ENCODE measurements at places on chromosomes 12 and 14.

GRCh38 chr12:29867823-29868222 lies 84.1 kb upstream of the TMTC1 start:
- DNase-seq = no peak

DNA sequence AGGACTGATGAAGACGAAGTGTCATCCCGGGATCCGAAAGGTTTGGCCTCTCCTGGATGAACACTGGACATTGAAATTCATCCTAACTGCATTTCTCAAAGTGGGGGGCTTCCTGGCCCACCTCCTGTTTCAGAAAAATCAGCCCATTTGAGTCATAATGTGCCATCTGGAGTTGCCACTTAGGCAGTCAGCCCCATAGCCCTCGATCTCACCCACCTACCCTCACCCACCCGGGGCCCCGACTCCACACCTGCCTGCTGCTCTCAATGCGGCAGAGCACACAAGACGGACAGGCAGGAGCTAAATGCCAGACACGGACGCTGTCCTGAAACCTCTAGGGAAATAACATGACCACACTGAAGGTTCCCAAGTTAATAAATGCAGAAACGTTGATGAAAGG lies 12.6 kb downstream of the DLK1 start:
- DNase-seq = no peak

- no peak for DNase-seq
Observed at GRCh38 chr12:132495629-132496357, 5.8 kb downstream of the FBRSL1 start.

- peak; percentile 31 for DNase-seq
Observed at GRCh38 chr12:89707703-89708564, 704 bp downstream of the ATP2B1 start.

GRCh38 chr14:56555921-56556570 lies 23.6 kb upstream of the TMEM260 start:
- DNase-seq = peak; percentile 51

- peak; percentile 58 for DNase-seq
Observed at GRCh38 chr12:49092086-49092815, 2.4 kb downstream of the DHH start.

GRCh38 chr12:114451657-114452056 lies 45.7 kb upstream of the TBX5 start:
- DNase-seq = no peak

- no peak for DNase-seq
Observed at GRCh38 chr12:28212182-28212581, 21.9 kb downstream of the CCDC91 start.

DNA sequence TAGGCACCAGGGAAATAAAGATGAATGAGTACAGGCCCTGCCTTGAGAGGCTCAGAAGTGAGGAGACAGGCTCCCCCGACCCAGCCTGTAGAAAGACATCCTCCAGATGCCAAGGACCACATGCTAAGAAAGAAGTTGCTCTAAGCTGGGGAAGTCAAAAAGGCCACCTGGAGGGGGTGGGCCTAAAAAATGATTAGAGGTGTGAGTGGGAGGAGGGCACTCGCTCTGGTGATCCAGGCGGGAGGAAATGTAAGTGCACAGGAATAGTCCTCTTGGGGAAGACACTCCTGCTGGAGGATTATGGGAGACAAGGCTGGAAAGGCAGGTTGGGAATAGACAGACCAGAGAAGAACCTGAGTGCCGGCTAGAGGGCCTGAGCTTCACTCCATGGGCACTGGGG lies 32.2 kb downstream of the SMUG1 start:
- no peak for DNase-seq

DNA sequence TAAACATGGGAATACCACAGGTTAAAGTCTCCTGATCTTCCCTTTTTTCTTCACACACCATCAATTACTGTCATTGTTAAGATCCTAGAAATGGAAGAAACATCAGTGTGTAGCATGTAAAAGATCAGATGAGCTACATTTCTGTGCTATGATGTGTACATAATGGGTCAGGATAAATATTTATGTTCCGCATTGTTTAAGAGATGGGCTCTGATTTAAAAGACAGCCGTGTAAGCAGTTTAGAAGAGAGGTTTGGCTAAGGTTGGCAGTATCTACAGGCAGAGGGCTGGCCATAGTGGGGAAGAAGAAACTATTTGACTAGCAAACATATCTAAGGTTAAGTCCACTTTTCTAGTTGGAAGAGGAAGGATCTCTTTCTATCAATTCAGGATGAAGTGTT lies 49.4 kb downstream of the LRRC9 start:
- DNase-seq = no peak

DNA sequence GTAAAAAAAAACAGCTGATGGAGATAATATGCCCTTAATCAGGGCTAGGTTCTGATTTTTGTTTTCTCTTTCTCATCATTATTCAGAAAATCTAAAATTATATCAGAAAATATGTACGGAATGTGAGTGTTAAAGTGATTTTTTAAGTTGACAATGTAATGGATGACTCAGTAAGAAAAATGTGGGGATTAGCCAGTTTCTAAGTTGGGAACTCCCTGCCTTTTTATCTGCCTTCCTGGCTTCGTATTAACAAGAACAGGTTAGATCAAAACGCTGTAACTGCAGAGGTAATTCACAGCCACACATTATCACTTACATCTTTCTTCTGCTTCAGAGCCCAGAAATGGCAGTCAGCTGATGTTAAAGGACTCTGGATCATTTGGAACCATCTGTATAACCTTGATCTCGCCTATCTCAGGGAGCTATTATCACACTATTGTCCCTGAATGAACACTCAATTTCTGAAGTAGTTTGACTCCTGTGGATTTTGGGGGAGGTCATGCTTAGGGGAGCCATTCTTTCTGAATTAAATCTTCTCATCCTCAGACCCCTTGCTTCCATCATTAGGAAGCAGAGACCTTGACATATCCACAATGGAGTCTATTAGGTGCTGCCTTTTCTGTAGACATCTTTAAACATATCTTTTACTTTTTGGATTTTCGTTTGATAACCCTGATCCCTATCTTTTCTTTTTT lies 135.7 kb upstream of the SLC16A7 start:
- DNase-seq = no peak

DNA sequence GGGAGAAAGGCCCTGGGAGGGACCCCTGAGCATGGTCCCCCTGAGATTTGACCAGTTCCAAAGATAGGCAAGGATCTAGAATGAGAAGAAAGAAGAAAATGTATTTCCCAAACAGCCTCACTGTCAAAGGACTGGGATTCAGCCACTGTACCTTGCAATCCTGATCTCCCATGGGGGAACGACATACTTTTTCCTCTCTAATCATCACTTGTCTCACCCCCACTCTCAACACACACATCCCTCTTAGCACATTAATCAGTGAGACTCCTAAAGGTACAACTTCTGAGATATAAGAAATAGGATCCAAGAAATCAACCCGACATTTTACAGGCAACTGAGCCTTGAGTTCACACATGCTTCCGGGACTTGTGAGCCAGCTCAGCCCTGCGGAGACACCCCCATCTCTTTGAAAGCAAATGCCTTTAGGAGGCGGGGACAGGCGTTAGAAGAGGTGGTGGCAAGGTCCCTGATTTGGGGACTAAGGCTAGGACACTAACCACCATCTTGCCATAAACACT lies 1.4 kb downstream of the MAP3K9 start:
- peak; percentile 34 for DNase-seq

- DNase-seq = no peak
Observed at GRCh38 chr14:86141966-86142365, 612.0 kb downstream of the FLRT2 start.

DNA sequence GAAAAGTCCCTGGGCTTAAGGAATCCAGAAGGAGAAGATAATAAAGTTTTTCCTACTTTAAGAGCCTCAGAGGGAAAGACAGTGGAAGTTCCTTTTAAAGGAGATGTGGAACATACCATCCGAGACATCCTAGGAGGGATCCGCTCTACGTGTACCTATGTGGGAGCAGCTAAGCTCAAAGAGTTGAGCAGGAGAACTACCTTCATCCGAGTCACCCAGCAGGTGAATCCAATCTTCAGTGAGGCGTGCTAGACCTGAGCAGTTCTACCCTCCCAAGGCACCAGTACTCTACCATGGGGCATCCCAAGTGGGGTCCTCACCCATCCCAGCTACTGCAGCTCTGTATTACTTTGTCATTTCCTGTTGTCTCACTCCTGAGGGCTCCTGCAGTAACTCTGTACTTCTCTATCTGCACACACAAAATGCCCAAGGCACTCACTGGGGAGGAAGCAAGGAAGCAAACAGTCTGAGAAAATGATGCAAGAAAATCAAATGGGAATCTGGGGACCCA lies 3.8 kb downstream of the TINF2 start:
- DNase-seq = no peak

DNA sequence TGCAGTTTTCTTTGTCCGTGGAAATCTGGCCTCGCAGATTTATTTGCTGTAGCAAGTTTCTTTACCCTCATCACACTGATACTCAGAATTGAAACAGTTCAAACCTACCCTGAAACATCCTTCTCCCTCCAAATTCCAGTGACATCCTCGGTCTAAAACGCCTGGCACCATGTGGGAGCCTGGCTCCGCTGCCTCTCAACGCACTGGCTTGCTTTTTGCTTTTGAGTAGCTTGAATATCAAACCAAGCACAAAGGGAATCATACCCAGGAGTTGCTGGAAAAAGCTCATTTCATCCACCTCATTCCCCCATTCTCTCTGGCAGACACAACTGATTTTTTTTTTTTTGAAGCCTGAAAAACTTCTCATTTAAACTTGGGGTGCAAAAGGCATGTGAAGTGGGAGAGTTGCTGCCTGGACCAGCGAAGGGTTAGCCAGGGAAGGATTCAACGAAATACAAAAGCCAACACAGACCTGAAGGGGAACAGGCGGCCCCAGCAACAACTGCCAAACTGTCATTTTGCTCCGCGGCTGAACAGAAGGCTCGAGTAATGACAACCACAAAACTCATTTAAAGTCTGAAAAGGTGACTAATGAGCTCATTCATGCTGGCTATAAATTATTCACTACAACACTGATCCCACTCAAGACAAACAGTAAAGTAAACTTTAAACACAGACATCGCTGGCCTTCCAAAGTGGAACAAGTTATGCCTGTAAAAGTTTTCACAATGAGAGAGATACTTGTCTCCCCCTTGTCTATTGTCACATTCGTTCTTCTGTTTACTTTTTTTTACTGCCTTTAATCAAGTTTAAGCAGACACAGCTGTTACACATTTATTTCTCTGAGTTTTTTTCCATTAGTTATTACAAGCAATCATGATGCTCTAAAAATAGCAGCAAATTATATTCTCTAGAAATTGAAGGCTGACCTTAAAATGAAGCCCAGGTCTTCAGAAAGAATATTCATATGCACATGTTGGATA lies 12.5 kb upstream of the FOXN3 start:
- DNase-seq = no peak

DNA sequence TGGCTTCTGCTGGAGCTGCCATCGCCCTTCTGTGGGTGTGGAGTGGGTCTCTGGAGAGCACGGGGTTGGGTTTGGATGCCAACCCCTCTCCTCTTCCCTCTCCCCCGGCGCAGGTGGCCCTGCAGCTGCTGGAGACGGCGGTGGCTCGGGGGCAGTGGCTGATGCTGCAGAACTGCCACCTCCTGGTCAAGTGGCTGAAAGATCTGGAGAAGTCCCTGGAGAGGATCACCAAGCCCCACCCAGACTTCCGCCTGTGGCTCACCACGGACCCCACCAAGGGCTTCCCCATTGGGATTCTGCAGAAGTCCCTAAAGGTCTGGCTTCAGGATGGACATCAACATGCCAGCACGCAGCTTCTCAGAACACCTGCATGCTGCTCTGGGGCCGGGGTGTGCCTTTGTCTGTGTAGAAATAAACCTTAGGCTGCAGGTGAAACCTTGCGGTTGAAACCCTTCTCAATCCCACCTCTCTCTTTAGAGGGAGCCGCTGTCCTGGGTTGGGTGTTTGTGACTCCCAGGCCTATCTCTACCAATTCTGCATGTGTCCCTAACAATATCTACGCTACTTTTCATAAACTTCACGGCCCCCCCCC lies 44.3 kb downstream of the CCDC92 start:
- DNase-seq = no peak

DNA sequence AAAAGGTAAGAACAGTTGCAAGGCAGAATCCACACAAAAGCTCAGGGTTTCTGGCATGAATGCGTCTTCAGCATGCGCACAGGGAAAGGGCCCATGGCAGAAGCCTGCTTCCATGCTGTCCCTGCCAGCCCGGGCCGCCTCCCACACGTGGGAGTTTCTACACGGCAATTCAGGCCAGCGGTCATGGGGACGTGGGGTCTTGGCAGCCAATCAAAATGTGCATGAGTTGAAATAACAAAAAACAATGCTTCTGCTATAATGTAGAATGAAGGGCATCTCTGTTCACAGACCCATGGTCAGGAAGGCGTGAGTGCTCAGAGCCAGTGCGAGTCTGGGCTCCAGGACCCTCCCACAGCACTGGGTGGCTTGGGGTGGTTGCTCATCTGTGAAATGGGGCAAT lies 28.6 kb downstream of the AMN start:
- no peak for DNase-seq
